Putamen (tissue), 1 donor: ENCODE measurements at places on chromosomes 3 and 15.

DNA sequence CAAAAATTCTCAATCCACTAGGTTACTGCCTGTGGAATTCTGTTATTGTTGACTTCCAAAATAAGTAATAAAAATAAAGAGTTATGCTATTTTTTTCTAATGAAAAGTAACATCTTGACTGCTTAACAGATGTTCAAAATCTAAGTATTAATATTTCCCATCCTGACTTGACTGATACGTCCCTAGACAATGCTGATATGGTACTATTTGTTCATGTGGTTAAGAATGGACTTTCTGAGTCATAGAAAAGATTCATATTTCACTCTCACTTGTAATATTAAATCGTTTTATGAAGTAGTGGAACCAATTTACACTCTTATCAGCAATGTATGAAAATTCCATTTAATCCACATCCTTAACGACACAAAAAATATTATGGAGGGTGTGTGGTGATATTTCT lies 104.8 kb upstream of the PLSCR5 start:
- no peak for DNase-seq

- no peak for DNase-seq
Measured at GRCh38 chr15:85031086-85031943, 49.7 kb downstream of the PDE8A start.

DNA sequence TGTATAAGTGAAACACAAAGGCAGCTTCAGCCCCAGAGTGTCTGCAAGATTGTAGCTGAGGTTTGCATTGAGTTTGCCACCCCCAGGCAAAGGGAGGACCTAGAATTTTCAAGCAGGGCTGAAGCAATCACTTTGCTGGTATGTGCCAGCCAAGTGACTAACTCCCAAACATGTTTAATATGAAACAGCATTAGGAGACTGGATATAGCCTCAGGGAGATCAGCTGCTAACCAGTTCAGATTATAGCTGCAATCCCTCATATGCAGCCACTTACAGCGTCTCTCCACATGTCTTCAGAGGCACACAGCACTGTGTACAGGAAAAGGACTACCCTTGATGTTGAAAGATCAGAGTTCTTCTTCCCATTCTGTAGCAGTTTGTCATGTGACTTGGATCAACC lies 38.4 kb upstream of the PPP2R3A start:
- DNase-seq: no peak

- peak; percentile 20 for DNase-seq
Measured at GRCh38 chr3:51799879-51800749, 21.1 kb upstream of the IQCF6 start.

GRCh38 chr15:43102187-43102586 lies 3.7 kb downstream of the UBR1 start:
- DNase-seq: no peak

DNA sequence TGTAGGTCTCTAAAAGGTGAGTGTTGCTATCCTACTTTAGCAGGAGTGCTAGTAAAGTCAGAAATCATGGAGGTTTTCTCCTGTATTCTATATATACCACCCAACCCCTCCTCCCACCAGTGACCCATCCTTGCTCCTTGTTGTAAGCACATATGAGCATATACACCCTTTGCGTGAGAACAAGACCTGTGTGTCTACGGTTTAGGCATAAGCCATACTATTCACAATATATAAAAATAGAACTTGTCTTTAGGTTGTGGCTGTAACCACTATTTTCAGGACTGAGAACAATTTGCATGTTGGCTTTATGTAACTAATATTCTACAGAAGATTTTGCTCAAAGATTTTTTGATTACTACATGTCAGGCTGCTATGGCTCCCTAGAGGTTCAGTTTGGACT lies 59.1 kb upstream of the TOP2B start:
- DNase-seq: no peak

GRCh38 chr3:182912474-182912873 lies 67.9 kb downstream of the DCUN1D1 start:
- peak; percentile 39 for DNase-seq

- DNase-seq: no peak
Measured at GRCh38 chr3:8848696-8849131, 79.3 kb upstream of the OXTR start.

GRCh38 chr3:99686955-99687612 lies 48.7 kb downstream of the COL8A1 start:
- DNase-seq: peak; percentile 7

- DNase-seq: no peak
Measured at GRCh38 chr3:194686414-194686815, 732 bp downstream of the FAM43A start.

DNA sequence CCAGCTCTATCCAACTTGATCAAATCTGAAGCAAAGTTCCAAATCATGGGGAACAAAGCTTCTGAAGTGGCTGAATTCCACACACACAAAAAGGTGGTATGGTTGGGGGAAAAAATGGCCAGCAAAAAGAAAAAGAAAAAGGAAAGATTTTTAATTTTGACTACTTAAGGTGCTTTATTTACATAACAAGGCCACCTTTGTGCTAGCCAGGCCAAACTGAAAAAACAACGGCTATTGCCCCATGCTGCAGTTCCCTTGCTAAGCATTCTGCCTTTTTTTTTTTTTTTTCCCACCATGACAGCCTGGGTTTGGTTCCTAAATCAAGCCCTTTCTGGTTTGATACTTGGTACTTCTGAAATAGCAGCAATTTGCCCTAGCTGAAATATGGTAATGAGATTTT lies 66.5 kb upstream of the DAZL start:
- no peak for DNase-seq

DNA sequence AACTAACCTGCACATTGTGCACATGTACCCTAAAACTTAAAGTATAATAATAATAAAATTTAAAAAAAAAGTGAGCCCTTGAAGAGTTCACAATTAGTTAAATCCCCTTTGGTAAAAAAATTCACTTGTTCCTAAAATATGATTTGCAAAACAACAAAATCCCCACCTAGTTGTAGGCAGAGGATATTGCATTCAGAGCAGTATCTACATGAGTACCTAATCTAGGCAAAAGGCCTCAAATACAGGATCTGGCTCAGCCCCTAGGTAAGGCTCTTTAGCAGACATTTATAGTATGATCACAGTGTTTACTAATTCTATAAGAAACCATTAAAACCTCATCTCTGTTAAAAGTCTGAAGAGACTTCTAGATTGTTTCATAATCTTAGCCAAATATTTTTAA lies 89.3 kb upstream of the CCDC80 start:
- no peak for DNase-seq

- DNase-seq: no peak
Measured at GRCh38 chr3:31729573-31729972, 196.8 kb downstream of the STT3B start.

DNA sequence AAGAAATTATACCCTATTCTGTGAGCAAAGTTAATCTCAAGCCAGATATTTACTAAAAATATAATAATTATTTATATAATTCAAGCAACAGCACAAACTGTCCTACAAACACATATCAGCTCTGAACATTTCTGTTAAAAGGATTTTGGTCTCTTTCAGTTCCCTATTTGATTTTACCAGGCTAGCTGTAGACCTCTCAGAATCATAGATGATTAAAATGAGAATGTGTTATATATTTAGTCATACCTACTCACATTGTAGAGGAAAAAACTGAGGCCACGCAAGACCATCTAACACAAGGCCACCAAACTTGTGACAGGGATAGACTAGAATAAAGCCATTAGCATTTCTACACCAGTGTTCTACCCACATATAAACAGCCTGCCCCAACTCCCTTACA lies 28.5 kb downstream of the ACKR4 start:
- no peak for DNase-seq

GRCh38 chr3:160150066-160150465 lies 75.2 kb upstream of the C3orf80 start:
- no peak for DNase-seq

DNA sequence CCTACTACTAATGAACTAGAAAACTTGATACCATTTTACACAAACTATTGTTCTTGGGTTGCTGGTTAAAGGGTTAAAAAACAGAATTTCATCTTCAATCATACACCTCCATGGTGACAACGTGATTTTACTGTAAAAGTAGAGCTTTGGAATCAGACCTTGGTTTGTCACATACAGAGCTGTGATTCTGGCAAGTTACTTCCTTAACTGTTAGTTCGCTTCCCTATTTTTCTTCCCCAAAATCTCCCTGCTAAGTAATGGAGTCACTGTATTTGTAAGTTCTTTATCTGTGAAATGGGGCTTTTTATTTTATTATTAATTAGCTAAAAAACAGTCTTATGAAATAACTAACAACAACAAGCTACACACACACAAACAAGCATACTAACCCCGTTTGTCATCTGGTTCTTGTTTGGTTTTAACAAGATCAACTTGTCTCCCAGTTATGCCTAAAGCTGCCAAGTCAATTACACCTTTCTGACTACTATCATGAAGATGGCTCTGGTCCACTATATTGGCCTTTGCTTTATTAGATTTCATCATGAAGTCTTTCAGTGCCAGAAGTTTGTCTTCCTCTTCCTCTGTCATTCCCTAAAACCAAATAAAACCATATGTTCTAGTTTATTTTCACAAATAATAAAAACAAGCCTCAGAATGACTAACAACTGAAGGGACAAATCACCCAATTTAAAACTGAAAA lies 38.6 kb downstream of the PIK3R4 start:
- no peak for DNase-seq

DNA sequence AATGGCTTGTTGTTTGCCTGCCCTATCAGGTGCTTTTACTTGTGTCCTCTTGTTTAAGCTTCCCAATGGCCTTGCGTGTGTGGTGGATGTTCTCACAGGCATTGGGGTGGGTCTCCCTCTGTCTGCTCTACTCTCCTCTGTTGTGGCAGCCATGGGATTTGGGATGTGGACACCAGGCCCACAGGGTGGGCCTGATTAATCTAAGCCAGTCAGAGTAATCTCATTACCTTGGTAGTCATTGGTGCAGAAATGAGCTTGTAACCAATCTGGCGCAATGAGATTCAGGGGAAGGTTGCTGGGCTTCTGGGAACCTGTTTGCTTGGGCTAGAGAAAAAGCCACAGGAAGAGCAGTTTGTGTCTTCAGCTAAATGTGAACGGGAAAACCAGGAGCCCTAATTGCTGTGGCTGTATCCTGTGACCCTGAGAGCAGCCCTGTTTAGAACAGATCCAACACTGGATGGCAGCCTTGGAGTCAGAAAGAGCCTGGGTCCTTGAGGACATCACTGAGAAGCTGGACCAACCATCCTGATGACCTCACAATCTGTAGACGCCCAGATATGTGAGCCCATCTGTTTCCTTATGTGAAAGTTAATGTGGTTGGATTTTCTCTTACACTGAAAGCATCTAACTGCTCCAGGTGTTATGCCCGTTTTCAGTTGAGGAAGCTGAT lies 157.3 kb upstream of the UBE2E1 start:
- no peak for DNase-seq

GRCh38 chr15:99721104-99721778 lies 12.0 kb downstream of the LYSMD4 start:
- DNase-seq: no peak

DNA sequence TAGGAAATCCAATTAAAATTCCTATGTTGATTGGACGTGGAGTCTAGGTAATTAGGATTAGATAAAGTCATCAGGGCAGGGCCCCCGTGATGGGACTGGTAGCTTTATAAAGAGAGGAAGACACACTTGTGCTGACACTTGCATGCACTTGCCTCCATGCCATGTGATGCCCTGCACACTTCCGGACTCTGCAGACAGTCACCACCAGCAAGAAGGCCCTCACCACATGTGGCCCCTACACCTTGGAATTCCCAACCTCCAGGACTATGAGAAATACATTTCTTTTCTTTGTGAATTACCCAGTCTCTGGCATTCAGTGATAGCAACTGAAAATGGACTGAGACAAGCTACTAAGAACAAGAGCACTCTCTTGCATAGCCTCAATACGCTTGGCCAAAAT lies 90.6 kb downstream of the CRYGS start:
- no peak for DNase-seq

GRCh38 chr15:75817138-75817935 lies 25.9 kb upstream of the UBE2Q2 start:
- DNase-seq: no peak

- no peak for DNase-seq
Measured at GRCh38 chr3:13530241-13531009, 18.5 kb upstream of the FBLN2 start.

- no peak for DNase-seq
Measured at GRCh38 chr3:40129510-40129909, 180.0 kb upstream of the EIF1B start.

GRCh38 chr15:27679731-27680471 lies 419.2 kb downstream of the OCA2 start:
- no peak for DNase-seq

DNA sequence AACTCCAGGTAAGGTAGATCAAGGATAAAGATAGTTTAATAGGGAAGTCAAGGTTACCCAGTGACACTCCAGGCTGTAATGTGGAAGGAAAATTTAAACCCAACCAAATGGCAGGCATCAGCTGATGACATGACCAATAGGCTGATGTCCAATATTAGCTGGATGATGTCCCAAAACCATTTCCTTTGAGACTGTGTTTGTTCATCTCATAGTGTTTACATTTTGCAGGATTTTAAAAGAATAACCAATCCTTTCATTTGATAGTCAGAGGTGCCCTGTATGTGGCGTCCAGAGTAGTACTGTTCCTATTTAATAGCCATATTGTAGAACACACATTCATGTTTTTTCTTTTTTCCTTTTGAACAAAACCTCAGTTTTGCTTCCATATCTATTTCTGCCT lies 23.3 kb upstream of the TMEM158 start:
- DNase-seq: no peak

DNA sequence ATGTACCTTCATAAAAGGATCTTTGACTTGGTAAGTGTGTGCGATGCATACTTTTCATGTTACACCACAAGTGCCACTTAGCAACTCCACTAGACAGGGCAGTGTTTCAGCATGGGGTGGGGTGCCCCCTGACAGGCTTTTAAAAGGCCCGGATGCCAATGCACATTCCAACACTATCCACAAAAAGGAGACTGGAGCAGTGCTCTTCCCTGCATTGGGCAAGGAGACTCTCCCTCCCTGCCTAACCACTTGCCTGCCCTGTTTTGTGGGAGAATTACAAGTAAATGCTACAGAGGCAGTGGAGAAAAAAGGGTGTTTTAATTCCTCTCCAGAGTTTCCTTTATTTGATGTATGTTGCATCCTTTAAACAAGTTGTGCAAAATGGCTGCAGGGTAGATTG lies 1.7 kb upstream of the RARB start:
- no peak for DNase-seq

- DNase-seq: no peak
Measured at GRCh38 chr3:128270559-128271492, 117.5 kb downstream of the EEFSEC start.

DNA sequence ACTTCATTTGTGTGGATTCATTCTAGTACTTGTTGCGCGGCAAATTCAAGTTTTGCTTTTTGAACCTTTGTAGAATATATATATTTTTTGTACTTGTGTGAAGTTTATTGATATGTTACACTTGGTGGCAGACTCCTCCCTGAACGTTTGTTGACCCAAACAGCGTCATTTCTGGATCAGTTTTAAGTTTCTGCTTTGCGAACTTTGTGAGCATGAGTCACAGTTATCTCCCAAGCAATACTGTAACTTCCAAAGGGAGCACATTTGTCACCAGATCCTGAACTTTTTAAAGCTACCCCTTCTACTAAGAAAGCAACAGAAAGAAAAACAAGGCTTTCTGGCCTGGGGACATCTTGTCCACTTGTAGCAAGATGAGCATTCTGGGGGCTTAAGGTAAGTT lies 74.8 kb upstream of the CACNA2D3 start:
- DNase-seq: no peak

GRCh38 chr15:97143592-97144376 lies 813.3 kb downstream of the NR2F2 start:
- no peak for DNase-seq
